ENCODE measurements at places on chromosomes 12 and 14.

- no peak for DNase-seq
Observed at GRCh38 chr12:95805864-95806671, 15.5 kb upstream of the NTN4 start.

- no peak for DNase-seq
Observed at GRCh38 chr12:104887452-104887851, 70.6 kb downstream of the SLC41A2 start.

GRCh38 chr14:74601982-74602381, 10.1 kb downstream of the LTBP2 start:
- DNase-seq, result no peak

- no peak for DNase-seq
Observed at GRCh38 chr14:100780246-100780645, 45.7 kb upstream of the MEG3 start.

- no peak for DNase-seq
Observed at GRCh38 chr14:94330432-94330831, 7.3 kb upstream of the SERPINA6 start.

GRCh38 chr12:69329669-69330428, 18.3 kb upstream of the LYZ start:
- no peak for DNase-seq

DNA sequence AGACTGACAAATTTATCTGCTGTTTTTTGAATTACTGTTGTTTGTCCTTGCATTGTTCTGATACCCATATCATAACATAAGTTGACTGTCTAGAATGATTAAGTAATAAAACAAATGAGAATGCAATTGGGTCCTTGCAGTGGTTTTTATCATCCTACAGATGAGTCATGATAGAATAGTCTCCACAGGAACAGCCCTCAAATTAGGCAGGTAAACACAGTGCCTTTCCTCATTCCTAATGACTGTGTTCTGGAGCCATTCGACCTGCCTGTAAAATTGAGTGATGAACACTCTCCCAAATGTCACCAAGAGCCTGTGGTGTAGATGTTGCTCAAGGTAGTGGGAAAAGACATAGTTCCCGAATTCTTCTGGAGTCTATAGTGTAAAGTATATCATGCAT, 12.3 kb downstream of the NKX2-8 start:
- no peak for DNase-seq

DNA sequence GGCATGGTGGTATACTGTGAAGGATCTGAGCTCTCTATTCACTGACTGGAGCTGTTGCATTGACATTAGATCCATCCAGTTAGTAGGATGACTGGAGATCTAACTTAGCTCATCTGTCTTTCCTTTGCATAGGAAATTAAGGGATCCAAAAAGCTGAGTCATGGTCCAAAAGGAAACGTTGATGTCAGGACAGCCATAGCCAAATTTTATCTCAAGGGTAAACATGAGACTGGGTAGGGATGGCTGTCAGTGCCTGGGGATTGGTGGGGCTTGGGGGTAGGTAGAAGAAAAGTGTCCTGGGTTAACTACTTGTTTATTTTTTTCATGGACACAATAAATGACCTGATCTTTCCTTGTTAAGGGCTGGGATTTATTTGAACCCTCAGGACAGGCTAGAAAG, 4.6 kb downstream of the FAM177A1 start:
- DNase-seq, result no peak

- DNase-seq, result no peak
Observed at GRCh38 chr14:69695322-69696203, 71.4 kb upstream of the SRSF5 start.

DNA sequence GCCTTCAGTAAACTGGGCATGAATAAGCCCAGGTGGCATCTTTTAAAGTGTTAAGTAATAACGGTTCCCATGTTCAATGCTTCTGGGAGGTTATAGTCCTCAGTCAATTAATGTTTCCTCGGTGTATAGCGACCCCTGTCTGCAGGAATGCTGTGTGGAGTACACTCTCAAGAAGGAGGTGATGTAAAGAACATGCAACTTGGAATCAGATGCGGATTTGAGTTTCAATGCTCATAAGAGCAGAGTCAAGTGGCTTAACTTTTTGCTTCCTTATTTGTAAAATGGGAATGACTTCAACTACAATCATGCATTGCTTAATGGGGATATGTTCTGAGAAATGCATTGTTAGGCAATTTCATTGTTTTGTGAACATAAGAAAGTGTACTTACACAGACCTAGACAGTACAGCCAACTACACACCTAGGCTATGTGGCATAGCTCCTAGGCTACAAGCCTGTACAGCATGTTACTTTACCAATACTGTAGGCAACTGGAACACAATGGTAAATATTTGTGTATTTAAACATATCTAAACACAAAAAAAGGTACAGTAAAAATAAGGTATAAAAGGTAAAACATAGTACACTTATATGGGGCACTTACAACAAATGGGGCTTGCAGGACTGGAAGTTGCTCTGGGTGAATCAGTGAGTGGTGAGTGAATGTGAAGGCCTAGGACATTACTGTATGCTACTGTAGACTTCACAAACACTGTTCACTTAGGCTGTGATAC, 6.7 kb upstream of the MRPS35 start:
- DNase-seq, result peak; percentile 60
